ENCODE measurements at places on chromosomes 3 and 15.
A peak's percentile ranks its signal among the peaks of the same experiment; 100 is the strongest.

- no peak for DNase-seq
These were observed 39.8 kb downstream of the CD200R1L start for GRCh38 chr3:112806903-112807302.

GRCh38 chr15:69958496-69959084 lies 139.1 kb downstream of the TLE3 start:
- DNase-seq = no peak

DNA sequence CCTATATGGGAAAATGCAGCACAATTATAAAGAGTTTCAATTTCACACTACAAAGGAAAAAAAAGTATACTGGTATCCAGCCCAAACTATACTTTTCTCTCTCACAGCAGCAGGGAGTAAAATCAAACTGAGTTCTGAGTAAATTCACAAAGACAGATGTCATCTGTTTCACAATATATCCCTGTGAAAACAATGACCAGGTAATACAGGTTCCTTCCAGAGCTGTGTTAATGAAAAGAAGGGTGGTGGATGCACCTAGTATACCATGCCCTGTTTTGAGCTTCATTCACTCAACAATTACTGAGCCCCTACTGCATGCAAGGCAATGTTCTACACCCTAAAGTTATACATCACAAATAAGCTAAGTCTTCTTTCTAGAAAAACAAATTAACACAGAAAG lies 108.5 kb downstream of the TJP1 start:
- DNase-seq = no peak

DNA sequence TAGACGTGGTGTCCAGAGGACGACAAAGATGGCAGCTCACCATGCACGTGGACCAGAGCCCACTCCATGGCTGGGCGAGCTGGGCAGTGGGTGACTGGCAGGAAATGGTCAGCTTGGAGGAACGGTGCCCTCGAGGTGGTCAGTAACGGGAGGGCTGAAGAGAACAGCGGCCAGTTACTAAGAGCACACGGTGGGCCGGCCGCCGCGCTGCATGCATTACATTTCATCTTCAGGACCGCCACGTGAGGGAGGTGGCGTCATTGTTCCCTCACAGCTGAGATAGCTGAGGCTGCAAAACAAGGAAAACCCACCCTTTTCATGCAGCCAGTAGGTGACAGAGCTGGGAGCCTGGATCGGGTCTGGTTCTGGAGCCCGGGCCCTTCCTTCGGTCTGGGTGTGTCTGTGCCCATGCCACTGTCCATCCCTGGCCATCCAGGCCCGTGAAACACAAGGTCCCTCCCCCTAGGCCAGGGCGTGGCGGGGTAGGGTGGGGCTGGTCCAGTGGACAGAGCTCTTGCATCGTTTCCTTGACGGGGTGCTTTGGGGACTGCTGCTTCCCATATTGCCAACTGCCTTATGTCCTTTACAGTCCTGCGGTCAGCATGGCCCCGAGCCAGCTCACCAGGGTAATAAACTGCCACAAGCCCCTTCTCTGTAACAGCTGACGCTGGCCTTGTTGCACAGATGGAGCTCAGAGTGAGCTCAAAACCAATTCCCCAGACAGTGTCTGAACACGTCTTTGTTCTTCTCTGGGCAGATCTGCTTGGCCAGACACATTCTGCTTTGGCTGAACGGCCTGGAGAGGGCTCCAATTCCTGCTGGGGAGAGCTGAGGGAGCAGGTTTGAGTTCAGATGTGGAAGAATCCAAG lies 51.8 kb downstream of the RGMA start:
- DNase-seq = no peak

GRCh38 chr15:89126009-89126408 lies 37.8 kb downstream of the ABHD2 start:
- no peak for DNase-seq

GRCh38 chr3:141804778-141805639 lies 41.8 kb downstream of the GRK7 start:
- DNase-seq = no peak

DNA sequence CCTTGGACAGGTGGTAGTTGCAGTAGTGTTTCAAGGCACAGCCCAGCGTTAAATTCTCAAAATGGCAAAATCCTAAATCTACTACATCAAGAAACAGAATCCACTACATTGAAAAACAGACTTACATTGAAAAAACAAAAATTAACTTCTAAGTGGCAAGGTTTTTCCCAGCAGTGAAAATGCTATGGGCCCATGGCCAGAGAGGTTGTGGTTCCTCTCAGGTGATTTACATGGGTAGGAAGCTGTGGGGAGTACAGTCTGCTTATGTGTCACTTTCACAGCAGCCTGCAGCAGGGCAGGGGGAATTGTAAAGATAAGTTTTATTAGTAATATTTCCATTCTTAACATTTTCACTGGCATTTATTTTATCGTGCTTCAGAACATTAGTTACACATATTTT lies 24.9 kb downstream of the TTC14 start:
- no peak for DNase-seq

GRCh38 chr3:149653136-149653535 lies 4.7 kb downstream of the WWTR1 start:
- no peak for DNase-seq

DNA sequence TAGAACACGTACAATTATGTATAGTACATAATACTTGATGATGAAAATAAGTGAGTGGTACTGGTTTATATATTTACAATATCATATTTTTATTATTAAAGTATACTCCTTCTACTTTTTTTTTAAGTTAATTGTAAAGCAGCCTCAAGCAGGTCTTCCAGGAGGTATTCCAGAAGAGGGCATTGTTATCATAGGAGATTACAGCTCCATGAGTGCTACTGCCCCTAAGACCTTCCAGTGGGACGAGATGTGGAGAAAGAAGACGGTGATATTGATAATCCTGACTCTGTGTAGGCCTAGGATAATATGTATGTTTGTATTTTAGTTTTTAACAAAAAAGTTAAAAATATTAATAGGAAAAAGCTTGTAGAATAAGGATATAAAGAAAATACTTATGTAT lies 40.3 kb upstream of the SCN5A start:
- DNase-seq = no peak

- DNase-seq = no peak
These were observed 1.6 kb downstream of the MDFIC2 start for GRCh38 chr3:70310809-70311208.

DNA sequence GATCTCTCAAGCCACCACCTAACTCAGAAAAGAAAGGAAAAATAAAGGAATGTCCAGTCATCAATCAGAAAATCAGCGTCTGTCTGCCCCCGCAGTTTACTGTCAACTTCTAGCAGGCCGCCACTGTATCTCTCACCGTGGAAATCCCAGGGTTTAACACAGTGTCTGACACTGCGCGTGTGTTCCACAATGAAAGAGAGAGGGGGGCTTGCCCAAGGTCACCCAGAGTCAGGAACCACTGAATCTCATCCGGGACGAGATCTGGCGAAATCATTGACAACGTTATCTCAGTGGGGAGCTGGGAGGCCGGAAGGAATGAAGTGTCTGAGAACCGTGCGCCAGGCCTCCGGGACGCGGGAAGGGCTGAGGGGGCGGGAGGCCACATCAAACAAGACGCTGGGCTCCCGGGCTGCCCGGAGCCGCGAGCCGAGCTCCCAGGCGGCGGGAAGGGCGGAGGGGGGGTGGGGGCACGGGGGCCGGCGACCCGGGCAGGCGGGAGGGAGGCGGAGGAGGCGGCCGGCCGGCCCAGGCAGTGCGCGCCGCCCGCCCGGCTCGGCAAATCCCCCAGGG lies 2.2 kb upstream of the HES1 start:
- peak; percentile 33 for DNase-seq

- no peak for DNase-seq
These were observed 160.9 kb downstream of the PLCL2 start for GRCh38 chr3:17045705-17046104.

GRCh38 chr3:126543457-126544061 lies 15.2 kb downstream of the C3orf22 start:
- no peak for DNase-seq

- no peak for DNase-seq
These were observed 286.5 kb downstream of the NSUN3 start for GRCh38 chr3:94349310-94349878.

DNA sequence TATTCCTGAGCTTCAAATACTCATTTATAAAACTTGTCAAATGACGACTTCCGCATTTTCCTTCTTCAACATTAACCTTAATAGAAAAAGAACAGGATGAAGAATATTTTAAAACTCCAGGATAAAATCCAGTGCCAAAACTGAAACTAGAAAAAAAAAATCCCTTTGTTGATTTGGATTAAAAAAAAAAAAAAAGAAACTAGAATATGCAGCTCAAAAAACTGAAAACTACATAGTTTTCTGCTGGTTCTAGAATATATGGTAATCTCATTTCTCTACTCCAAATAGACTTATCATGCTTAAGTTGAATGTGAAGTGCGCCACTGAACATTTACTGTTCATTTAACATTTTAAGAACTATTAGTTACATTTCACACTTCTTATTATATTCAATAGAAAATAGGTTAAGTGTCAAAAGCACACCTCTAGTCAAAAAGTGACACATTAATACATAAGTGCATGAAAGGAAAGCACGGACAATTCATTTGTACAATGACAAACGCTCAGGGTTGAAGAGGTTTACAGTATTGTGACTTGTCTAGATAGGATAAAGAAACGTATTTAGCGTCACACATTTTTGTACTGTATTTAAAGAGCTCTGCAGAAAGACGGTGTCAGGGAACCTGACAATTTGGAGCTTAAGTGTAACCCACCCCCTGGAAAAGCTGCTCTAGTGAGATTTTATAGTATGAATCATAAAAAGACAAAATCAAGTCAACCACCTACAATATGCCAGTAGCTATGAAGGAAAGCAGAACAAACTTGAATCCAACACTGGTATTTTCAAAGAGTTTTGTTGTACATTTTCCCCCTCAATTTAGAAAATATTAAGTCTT lies 5.8 kb downstream of the TRA2B start:
- DNase-seq = no peak
